Lung microvascular endothelial cell (primary cell): ENCODE measurements at places on chromosomes 11 and 22.

- no peak for DNase-seq
Observed at GRCh38 chr22:17985606-17986005, 38.8 kb downstream of the MICAL3 start.

DNA sequence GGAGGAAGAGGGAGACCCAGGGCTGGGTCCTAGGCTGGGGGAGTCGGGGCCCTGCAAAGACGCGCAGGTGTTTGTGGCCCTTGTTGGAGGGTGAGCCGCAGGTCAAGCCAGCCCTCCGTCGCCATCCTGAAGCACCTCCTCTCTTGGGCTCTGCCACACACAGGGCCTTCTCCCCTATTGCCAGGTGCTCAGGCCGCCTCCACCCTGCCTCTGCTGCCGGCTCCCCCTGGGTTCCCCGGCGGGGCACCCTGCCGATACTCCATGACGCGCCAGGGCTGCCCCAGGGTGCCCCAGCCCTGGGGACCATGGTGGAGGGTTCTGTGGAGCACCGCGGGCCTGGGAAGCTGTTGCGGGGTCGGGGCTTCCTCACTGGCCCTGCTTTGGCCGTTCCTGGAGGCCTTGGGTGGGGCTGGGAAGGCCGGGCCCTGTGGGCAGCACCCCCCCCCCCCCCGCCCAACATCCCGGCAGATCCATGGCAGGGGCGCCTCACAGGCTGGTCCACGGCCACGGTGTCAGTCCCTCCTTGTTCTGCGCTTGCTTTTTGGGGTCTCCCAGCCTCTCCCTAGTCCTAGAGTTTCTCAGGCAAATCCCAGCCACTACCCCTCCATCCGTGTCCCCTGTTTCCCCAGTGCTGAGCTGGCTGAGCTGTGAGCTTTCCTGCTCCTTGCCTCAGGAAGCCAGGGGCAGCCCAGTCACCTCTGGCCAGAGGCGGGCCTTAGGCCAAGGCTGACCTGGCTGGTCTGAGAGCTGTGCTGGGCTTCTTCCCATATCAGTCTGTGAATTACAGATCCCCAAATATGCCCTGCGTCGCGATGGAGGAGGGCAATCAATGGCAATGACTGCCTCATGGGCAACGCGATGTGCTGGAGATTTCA lies 2.3 kb upstream of the ADORA2A start:
- DNase-seq, result no peak

DNA sequence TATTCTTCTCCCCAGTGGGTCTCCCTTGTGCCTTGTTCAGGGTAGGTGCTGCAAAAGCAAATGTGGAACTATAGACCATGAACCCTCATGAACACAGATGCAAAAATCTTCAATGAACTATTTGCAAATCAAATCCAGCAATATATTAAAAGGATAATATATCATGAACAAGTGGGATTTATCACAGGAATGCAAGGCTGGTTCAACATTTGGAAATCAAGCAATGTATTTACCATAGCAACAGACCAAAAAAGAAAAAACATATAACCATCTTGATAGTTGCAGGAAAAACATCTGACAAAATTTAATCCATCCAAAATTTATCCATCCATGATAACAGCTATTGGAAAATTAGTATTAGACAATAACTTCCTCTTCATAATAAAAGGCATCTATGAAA lies 11.4 kb upstream of the OSBPL5 start:
- DNase-seq, result no peak

DNA sequence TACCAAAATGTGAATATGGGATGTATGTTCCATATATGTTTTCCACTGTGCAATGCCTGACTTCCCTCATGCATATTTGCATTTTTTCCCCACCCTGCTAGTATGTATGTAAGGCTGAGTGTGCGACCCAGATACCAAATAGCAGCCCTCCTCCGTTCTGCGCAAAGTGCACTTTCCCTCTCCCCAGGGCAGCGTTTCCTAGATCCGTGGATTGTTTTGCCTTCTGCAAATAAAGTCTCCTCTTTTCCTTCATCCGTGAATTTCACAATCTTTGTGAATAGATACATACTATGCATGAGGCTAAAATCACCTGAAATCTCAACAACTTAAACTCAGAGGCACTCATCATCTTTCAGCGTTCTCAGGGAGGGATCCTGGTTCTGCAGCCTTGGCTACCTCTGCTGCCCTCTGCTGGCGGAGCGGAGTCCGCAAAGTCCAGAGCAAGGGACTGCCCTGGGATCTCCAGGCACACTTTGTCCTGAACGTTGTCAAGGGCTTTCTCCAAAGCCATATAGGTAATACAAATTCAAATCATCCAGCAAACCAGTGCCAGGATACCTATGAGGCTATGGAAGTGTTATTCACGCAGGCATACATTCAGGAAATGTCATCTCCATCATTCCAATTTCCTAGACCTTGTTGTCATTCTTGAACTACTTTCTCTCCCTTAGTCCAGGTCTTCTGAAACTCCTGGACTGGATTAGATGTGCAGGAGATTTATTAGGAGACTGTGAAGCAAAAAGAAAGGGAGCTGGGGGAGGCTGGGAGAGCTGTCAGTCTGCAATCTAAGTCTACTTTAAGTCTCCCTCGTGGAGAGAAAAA lies 53.1 kb downstream of the CNTF start:
- peak; percentile 67 for DNase-seq

DNA sequence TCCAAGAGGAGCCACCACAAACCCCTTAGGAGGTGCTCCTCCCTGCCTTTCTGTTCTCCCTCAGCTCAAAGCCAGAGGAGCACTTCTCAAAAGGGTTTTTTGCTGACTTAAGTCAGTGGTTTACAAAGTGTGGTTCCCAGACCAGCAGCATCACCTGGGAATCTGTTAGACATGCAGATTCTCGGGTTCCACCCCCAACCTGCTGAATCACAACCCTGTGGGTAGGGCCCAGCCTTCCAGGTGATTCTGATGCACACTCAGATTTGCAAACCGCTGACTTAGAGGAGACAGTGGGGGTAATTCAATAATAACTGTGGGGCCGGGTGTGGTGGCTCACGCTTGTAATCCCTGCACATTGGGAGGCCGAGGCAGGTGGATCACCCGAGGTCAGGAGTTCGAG lies 22.8 kb downstream of the CREB3L1 start:
- DNase-seq, result no peak

GRCh38 chr11:61744181-61744580 lies 8.3 kb upstream of the MYRF start:
- DNase-seq, result no peak

- DNase-seq, result no peak
Observed at GRCh38 chr11:43690929-43691725, 10.6 kb downstream of the HSD17B12 start.

- DNase-seq, result no peak
Observed at GRCh38 chr11:70592641-70593165, 194.4 kb downstream of the CTTN start.

- no peak for DNase-seq
Observed at GRCh38 chr11:113240389-113240788, 74.0 kb upstream of the TTC12 start.

GRCh38 chr11:73265853-73266645 lies 6.1 kb upstream of the P2RY6 start:
- no peak for DNase-seq

- peak; percentile 66 for DNase-seq
Observed at GRCh38 chr22:35312198-35313059, 12.7 kb downstream of the TOM1 start.

GRCh38 chr11:44620328-44620725 lies 54.9 kb downstream of the CD82 start:
- DNase-seq, result no peak

DNA sequence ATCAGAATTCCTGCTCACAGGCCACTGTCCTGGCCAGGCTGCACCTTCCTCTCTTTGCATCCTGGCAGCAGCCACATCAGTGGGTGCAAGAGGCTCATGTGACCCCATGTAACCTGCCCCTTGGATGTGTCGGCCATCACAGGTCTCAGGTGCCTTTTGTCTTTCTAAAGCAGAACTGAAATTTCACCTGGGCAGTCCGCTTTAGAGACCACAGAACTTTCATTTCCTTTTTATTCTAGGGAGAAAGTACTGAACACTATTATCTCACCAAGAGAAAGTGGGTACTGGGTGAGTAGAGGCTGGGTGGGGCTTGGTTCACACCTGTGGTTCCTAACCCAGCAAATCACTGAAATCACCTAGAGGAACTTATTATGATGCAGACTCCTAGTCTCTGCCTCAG lies 51.7 kb upstream of the NUP160 start:
- no peak for DNase-seq

DNA sequence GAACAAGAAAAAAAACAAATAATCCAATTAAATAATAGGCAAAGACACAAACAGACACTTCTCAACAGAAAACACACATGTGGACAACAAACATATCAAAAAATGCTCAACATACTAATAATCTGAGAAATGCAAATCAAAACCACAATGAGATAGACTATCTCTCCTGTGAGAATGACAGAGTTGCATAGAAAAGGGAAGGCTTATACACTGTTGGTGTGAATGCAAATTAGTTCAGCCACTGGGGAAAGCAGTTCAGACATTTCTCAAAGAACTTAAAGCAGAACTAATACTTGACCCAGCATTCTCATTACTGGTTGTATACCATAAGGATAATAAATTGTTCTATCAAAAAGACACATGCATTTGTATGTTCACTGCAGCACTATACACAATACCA lies 637.8 kb upstream of the LUZP2 start:
- DNase-seq, result no peak

DNA sequence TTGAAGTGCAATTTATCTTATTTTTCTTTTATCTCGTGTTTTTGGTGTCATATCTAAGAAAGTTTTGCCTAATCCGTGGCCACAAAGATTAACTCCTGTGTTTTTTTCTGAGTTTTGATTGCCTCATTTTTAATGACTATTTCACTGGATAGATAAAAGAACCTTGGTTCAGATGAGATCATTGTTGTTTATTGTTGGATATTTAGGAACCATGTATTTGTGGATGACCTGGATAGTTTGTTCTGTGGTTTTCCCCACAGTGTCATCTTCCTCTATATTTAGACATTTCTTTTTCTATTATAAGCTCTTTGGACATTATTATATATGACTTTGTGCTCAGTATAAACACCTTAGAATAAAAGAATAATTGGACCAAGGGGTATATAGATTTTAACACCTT lies 37.2 kb downstream of the PPP6R3 start:
- DNase-seq, result no peak

- DNase-seq, result no peak
Observed at GRCh38 chr22:47681411-47682165, 919.1 kb downstream of the TBC1D22A start.

DNA sequence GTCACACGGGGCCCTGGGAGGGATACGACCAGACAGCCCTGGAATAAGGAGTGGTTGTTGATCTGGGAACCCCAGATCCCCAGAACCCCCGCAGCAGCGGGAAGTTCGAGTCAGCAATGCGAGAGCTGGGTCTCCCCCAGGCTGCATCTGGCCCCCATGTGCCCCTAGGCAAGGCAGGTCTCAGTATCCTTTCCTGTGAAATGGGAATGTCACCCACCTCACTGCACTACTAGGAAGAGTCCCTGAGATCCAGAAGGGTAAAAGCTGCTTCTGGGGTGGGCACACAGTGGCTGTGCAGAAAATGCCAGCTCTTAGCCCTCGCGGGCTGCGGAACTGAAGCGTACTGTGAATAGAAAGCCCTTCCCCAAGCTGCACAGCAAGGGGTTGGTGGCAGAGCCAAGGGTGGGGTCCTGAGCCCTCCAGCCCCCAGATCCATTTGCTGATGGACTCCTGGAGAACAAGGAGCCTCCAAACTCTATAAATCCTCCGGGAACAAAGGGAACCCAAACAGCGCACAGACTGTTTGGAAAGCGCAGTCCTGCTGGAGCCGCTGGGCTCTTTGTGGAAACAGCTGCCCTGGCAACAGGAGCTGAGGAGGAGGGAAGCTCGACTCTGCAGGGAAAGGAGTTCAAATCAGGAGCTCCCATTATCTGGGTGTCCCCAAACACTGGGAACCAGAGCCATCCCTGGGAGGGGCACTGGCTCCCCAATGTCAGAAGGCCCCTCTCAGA lies 68.2 kb upstream of the SHISAL1 start:
- DNase-seq, result no peak

DNA sequence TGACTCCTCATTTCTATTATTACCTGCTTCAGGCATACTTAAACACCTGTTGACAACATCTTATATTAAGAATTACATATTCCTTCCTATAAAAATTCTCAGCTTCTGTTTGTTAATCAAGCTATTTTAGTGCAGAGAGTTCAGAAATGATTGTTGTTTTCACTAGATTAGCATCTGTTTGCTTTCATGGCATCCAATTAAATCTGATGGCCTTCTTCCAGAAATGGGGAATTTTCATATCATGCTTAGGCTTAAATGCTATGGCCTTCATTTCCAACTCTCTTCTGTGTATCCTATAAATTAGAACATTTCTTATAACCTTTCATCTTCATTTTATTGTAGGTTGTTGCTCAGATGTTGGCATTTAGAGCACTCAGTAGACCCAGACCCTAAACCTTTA lies 180.0 kb downstream of the WNT11 start:
- DNase-seq, result no peak

GRCh38 chr11:108880510-108880909 lies 215.6 kb downstream of the DDX10 start:
- peak; percentile 86 for DNase-seq

DNA sequence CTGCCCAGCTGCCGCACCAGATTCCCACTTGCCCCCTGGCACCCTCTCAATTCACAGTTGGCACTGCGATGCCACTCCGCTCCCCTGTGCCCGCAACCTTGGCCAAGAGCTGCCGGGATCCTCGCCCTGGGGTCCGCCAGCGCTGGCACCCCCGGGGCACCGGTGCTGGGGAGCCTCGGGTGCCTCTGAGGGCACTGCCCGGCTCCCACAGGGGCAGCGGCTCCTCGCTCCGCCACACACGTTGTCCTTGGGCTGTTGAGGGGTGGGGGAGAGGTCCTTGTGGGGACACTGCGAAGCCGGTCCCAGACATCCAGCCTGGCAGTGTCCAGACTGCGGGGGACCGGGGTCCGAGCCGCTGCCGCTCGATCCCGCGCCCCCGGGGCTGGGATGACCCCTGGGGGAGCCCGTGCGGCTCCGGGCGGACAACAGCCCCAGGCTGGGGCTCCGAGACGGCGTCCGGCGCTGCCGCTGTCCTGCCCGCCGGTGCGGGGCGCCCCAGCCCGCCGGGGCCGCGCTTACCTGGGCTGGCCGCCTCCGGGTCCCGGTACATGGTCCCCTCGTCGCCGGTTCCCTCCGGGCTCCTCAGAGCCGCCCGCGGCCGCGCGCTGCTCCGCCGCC lies 496 bp downstream of the SYT7 start:
- DNase-seq, result no peak

- no peak for DNase-seq
Observed at GRCh38 chr22:49738566-49738965, 89.1 kb downstream of the BRD1 start.

GRCh38 chr22:44894782-44895181 lies 115.0 kb downstream of the PHF21B start:
- no peak for DNase-seq

- DNase-seq, result peak; percentile 68
Observed at GRCh38 chr11:86492370-86493010, 117.8 kb downstream of the CCDC81 start.
